ENCODE measurements at places on chromosomes 2 and 18.

GRCh38 chr2:157459486-157459885, 15.6 kb upstream of the CYTIP start:
- no peak for DNase-seq

- no peak for DNase-seq
Measured at GRCh38 chr2:189249901-189250300, 70.3 kb upstream of the COL5A2 start.

- DNase-seq: no peak
Measured at GRCh38 chr2:195251214-195251613, 405.8 kb upstream of the SLC39A10 start.

GRCh38 chr18:41165625-41166024, 789.4 kb upstream of the PIK3C3 start:
- no peak for DNase-seq

GRCh38 chr18:57674891-57675290, 53.3 kb upstream of the NARS1 start:
- no peak for DNase-seq

DNA sequence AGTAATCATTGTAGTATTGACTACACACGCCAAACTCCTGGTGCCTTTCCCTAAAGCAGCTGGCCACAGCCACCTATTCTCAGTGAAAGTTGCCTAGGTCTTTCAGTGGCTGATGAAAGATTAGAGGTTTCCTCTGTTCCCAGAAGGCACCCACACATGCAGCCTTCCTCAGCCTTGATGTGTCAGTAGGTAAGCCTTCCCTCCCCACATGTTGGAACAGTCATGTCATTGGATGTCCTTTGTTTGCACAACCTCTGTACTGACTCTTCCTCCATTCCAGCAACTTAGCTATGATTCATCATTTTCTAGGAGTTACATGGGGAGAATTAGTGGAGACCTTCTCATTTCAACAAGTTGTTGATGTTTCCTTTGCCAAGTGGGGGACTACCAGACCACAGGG, 630.8 kb upstream of the SLC39A10 start:
- DNase-seq: no peak

- no peak for DNase-seq
Measured at GRCh38 chr2:39991298-39991697, 212.2 kb upstream of the THUMPD2 start.

DNA sequence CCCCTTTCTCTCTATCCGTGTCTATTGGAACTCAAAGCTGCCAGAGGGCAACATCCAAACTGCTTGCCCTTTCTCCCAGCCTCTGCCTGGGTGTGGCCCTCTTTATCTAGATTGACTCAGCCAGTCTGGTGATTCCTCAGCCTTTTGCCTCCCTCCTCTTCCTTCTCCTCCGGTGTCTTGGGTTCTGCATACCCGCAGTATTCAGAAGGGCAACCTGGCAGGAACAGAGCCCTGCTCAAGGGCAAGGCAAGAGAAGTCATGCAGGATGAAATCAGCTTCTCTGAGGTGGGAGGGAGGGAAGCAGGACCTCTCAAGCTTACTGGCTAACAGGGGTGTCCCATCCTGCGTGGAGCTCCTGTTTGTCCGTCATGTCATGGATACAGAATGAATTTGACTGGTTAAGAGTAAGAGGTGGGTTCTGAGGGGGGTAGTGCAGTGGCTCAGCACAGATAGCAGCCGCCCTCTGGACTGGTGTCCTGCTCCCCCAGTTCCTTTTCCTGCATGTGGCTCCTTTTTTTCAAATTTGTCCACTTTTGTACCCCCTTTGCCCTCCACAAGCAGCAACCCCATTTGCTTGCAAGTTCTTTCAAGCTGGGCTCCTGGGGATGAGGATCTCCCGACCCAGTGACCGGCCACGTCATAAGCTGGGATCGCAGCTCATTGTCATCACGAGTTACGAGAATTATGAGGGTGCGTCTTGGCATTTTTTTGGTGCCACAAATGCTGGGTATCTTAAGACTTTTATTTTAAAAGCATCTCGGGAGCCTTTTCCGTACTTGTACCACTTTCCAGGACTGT, 154.1 kb downstream of the FHOD3 start:
- DNase-seq: no peak

DNA sequence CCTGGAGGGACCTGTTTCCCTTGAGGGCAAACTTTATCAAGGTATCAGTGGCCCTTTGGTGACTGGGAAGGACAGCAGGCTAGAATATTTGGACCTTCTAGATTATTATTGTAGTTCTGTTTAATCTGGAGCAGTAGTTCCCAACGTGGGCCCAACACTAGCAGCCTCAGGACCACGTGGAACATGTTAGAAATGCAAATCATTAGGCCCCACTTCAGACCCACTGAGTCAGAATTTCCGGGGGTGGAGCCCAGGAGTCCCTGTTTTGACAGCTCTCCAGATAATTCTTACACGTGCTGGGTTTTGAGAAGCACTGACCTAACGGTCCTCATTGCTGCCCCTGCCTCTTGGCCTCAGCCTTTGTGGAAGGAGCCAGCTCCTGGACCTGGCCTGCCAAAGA, 25.5 kb upstream of the DYNC2LI1 start:
- no peak for DNase-seq

DNA sequence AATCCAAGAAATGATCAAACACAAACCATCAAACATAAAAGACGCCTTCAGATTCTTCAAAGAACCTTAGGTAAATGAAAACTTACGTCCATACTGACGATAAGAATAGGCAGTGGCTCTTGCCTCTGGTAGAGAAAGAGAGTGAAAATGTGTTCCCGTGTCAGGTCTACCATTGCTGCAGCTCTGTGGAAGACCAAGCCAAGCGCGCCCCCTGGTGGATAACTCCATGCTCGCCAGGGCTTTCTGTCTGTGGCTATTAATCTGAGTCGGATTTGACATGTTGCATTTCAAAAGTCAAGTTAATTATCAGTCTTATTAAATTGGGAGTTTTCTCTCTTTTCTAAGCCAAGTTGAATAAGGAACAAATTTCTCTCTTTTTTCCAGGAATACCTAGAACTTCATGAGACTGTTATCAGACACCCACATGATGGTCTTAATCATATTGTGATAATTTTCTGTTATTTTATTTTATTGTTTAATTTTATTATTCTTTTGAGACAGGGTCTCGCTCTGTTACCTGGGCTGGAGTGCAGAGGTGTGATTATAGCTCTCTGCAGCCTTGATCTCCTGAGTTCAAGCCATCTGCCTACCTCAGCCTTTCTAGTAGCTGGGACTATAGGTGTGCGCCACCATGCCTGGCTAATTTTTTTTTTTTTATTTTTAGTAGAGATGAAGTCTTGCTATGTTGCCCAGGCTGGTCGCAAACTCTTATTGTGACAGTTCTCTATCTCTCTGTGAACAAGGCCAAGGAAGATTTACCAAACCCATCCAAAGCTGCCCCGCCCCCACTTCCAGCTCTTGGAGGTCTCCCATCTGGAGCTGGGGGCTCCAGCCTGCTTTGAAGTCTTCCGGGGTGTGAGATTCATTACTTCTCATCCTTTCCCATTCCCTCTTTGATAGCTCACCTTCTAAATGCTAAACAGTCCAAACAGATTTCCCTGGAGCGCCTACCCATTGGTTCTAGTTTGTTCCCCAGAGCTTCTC, 15.8 kb upstream of the ZAP70 start:
- DNase-seq: peak; percentile 89

DNA sequence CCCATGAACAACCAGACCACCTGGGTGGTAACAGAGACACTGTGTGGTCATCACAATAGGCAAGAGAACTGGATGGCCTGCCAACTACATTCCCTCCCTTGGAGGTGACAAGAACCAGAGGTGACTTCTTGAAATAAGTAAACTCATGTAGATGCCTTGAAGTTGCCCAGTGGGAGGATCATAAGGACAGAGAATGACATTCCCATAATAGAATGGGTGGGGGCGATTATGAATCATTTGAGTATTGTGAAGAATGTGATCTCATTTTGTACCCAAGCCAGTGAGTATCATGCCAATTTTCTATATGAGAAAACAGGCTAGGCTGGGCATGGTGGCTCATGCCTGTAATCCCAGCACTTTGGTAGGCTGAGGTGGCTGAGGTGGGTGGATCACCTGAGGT, 211.4 kb upstream of the GYPC start:
- DNase-seq: no peak

DNA sequence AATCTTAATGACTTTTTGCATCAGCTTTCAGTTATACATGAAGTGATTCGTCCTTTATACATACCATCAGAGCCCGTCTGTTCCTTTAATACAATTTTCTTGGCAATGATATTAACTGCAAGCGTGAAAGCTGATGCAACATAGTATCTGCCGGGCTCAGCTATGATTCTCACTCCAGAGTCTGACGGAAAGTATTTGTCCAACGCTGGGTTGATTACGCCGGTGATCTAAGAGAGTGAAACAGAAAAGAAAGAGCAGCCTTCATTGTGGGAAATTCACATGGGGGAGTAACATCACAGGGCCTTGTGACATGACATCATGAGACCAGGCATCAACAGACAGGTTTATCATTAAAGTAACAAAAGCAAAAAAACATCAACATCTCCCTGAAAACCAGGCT, 6.2 kb downstream of the ODC1 start:
- DNase-seq: no peak

- peak; percentile 38 for DNase-seq
Measured at GRCh38 chr2:8677646-8678592, 3.9 kb upstream of the ID2 start.

DNA sequence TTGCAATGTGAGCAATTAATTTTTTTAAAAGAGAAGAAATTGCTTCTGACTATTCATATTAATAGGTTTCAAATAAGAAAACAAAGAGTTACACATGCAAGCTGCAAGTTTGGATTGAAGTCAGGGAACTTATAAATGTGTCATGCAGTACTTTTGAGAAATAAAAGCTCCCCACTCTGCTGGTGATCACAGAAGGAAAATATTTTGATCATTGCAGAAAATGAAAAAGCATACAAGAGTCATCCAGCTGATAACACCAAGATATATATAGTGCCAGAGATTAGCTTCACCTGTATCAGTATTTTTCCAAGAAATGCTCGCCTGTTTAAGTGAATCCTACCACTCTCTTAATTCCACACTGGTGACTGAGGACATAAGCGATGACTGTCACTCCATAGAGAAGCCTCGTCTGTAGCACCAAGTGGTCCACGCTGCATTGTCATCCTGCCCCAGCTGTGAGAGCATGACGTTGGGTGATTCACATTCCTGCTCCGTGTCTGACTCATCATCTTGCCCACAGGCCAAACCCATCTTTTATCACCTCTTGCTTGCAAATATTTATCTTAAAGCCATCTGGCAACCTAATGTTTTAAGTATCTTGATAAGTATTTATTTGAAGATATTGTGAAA, 178.0 kb downstream of the ASXL3 start:
- no peak for DNase-seq

DNA sequence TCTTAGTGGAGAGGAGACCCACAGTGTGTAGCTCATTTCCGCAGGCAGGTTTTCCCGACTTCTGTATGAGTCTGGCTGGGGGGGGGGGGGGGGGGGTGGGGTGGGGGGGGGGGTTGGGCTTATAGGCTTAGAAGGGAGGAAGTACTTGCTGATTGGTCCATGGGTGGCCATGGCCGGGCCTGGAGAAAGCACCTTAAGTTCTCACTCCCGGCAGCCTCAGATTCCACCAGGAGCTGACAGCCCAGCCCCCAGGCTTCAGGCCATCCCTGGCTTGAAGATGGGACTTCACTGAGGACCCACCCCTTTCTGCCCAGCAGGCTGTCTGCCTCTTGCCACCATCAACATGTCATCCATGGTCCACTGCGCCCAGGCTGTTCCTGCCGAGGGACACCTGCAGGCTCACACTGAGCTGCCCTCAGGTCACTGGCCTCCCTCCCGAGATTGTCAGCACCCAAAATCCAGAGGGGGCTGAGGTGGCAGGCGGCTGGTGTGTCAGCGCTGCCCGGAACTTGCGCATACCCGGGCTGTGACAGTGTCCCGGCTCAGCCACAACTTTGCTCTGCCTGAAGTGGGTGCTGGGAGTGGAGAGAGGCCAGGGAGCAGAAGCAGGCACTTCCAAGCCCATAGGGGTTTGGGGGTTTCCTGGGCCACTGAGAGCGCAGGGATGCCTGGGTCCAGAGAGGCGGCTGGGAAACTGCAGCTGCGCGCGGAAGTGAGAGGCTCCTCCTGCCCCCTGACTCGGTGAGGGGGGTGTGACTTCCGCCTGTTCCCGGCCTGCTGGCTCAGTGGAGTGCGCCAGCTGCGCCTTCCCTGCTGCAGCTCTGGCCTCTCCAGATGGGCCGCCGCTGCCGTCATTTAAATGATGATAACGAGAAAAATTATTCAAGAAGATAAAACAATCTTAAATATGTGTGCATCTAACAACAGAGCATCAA, 256.1 kb downstream of the RPRM start:
- DNase-seq: no peak

DNA sequence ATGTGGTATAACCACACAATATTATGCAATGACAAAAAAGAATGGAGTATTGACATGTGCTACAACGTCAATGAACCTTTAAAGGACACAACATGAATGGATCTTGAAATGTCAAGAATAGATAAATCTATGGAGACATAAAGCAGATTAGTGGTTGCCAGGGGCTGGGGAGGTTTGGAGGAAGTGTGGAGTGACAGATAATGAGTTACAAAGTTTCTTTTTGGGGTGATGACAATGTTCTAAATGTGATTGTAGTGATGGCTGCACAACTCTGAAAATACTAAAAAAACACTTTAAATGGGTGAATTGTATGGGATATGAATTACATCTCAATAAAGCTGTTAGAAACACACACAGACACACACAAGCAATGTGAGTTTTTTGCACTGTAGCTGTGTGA, 37.4 kb upstream of the C1D start:
- no peak for DNase-seq

GRCh38 chr2:238225911-238226697, 13.7 kb downstream of the HES6 start:
- DNase-seq: no peak

- DNase-seq: no peak
Measured at GRCh38 chr2:233273120-233273519, 21.6 kb downstream of the ATG16L1 start.

DNA sequence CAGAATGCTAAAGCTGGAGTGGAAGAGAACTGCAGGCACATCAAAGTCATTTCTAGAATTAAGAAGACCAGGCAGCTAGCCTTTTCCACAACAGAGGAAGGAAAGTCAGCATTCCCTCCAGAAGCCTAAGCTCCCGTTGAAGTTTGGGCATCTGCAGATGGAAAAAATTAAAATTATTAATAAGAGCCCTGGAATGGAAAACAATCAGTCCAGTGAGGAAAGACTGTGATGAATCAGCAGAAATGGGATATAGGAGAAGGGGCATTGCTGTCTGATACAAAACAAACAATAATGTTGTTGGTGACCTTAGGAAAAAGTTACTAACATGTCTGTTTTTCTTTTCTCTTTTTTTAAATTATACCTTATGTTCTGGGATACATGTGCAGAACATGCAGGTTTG, 450.7 kb upstream of the SLC14A2 start:
- DNase-seq: no peak

GRCh38 chr18:58139459-58140386, 95.7 kb downstream of the NEDD4L start:
- DNase-seq: peak; percentile 14

DNA sequence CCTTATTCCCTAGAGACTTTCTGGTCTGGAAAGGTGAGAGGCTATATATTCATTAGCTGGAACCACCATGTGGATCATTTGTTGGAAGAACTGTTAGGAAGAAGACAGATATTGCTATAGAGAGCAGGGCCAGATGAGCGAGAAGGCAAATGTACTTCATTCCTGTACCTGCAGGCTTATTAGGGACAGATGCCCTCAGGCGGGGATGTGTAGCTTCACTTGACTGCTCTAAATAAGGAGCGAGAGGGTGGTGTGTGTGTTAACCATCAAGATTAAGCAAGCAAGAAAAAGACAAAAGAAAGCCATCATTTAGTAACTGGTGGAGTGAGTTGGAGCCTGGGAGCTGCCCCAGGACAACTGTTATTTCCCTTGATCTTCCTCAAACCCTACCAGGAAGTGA, 36.4 kb downstream of the NEDD4L start:
- no peak for DNase-seq
